Epithelial cell of prostate (primary cell): ENCODE measurements at places on chromosomes 13 and 19.
A peak's percentile ranks its signal among the peaks of the same experiment; 100 is the strongest.

- DNase-seq: no peak
Measured at GRCh38 chr13:22278336-22278929, 607.6 kb downstream of the FGF9 start.

- peak; percentile 89 for DNase-seq
Measured at GRCh38 chr13:75691183-75691582, 55.1 kb downstream of the LMO7 start.

DNA sequence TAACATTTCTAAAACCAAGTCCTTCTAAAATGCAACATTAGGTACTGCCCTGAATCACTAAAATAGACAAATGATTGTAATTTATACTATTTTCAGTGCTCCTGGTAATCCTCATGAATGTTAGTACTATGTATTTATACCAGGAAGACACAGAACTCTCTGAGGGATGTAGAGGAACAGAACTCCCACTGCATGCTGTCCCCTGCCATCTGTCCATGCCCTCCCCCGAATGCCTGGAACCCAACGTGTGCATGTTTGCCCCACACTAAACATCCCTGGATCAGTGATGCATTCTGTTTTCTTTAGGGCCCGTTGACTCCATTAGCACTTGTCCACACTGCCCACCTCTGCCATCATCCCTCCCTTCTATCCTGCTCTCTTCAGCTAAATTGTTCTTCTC, 26.5 kb downstream of the ENOX1 start:
- DNase-seq: no peak

GRCh38 chr19:4232614-4233281, 3.4 kb downstream of the EBI3 start:
- DNase-seq: no peak
